ENCODE measurements at places on chromosomes 12 and 14.

DNA sequence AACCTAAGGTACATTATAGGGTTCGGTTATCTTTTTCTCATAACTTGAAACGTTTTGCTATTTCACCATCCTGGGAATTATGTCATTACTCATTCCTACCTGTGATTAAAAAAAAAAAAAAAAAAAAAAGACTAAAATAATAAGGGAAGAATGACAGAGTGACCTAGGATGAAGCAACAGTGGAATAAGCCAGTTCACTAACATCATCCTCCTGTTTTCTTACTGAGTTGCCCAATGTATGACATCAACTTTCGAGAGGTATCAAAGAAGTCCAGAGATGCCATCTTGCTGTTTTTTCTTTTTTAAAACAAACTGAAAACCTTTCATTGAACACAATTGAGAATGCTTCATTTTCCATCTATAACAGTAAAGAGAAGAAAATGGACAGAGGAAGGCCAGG is 42.8 kb downstream of the AMN start:
- DNase-seq: no peak

- no peak for DNase-seq
Measured at GRCh38 chr12:88923631-88924030, 343.4 kb upstream of the KITLG start.

DNA sequence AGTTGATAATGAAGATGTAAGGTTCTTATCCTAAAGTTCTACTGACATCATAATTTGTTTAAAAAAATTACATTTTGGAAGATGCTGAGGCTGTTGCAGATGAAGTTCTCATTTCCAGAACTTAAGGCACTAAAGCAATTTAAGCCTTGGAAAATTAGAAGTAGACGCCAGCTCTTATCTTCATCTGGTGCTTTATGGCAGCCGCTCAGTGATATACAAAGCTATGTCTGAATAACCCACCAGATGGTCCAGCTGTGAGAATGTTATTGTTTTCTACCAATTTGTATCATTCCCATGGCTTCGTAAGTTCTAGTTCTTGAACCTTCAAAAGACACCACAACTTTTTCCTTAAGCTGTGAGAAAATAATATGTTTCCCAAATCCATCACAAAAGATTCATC is 212.1 kb upstream of the ARID2 start:
- DNase-seq: no peak

DNA sequence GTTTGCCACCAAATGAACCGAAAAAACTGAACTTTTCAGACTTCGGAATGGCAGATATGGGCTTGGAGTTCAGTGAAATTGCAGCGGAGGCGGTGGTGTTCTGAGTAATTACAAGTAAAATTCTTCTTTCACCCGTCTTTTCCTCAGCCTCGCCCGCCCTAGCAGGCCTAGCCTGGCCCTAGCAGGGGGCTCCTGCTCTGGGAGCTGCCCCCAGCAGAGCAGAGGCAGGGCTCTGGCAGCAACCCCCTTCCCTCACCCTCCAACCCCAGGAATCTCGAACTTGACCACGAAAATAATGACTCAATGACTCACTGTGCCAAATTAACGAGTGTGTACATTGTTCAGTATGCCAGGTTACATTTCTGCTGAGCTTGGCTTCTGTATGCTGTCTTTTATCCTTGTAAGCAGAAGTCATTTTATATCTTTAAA is 1.1 kb downstream of the PAPLN start:
- no peak for DNase-seq

DNA sequence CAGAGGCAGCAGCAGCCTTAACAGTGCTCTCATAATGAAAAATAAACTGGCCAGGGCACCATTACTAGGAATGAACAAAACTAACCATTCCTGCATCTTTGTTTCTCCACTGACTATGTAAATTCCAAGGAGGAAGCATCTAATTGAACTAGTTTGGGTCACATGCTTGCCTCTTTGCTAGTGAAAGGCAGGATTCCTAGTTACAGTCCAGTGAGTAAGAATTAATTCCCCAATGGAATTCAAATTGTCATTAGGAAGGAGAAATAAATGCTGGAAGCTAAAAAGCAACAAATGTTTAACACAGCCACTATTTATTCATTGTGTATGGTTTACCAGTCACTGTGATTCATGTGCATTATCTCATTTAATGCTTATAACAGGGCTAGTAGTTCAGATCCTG is 316.0 kb downstream of the CCDC91 start:
- no peak for DNase-seq

GRCh38 chr12:5197131-5197530 is 153.5 kb downstream of the KCNA5 start:
- DNase-seq: no peak

GRCh38 chr12:30911207-30911606 is 15.3 kb upstream of the TSPAN11 start:
- DNase-seq: no peak

- no peak for DNase-seq
Measured at GRCh38 chr12:20128928-20129327, 239.4 kb upstream of the PDE3A start.

DNA sequence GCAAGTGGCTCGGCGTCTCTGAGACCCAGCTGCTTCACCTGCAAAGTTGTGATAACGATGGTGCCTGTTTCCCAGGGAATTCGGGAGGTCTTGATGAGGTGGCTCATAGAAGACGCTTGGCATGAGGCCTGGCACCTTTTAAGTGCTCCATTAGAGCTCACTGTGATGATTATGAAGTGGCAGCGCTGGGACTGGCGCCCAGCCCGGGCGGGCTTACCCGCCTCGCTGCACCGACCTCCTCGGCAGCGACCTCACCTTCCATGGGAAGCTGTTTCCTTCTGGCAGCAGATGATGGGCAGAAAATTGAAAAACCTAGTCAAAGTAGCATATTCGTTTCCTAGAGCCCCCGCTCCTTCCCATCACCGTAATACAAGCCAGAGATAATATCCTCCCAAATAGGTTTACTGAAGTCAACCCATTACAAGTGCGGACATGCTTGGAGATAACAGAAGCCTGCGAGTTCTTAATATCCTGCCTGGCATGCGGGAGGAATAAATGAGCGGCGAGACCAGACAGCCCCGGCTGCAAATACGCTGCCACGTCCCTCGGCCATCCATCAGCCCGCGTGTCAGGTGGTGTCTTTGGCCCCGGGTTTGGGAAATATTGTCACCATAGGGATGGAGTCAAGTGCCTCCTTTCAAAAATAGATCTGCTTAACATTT is 35.2 kb upstream of the DLK1 start:
- no peak for DNase-seq

- DNase-seq: no peak
Measured at GRCh38 chr12:80183939-80184338, 84.6 kb downstream of the OTOGL start.

- no peak for DNase-seq
Measured at GRCh38 chr12:105227879-105228278, 8.1 kb downstream of the APPL2 start.

DNA sequence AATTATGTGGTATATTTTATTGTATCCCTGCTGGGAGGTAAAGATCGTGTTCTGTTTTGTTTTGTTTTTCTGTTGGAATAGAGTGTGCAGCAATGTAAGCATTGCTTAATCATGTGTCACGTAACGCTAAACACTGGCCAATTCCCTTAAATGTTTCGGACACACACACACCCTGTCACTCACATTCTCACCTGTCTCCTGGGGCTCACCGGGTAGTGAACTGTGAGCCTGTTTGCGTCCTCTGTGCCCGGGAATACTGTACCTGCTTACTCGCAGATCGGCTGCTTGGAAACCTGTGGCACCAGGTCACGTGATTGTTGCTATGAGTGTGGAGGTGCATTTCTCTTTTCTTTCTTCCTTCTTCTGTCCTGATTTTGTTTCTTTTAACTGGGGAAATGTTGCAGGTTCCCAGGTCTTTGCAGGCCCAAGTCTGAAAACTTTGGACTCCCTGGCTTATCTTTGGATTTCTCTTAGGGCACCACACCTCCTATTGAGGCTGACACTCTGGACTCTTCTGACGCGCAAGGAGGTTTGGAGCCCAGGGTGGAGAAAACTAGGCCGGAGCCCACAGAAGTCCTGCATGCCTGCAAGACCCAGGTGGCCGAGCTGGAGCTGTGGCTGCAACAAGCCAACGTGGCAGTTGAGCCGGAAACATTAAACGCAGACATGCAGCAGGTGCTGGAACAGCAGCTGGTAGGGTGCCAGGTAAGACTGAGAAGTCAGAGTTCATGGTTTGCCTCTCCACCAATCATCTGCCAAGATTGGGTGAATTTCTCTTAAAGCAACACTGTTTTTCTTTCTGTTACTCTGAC is 181.1 kb downstream of the ESR2 start:
- no peak for DNase-seq

Measured in activated T-cell treated with anti-CD3 and anti-CD28 coated beads for 1 hour (primary cell).